NCI-H446 treated with DMSO at 0.1 percent for 48 hours (cell line): ENCODE measurements at places on chromosomes 13 and 19.

- no peak for DNase-seq
Observed at GRCh38 chr19:47093841-47094240, 19.7 kb downstream of the ZC3H4 start.

DNA sequence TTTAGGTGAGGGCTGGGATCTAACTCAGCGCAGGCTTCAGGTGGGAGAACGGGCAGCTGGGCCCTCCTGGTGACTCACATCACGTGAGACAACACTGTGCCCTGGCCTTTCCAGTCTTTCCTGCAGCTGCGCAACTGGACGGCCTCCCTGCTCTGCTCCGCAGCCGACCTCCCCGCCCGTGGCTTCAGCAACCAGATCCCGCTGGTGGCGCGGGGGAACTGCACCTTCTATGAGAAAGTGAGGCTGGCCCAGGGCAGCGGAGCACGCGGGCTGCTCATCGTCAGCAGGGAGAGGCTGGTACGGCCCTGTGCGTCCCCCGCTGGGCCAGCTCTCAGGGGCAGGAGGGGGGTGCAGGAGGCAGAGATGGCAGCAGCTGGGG is 8.8 kb downstream of the SPPL2B start:
- no peak for DNase-seq

DNA sequence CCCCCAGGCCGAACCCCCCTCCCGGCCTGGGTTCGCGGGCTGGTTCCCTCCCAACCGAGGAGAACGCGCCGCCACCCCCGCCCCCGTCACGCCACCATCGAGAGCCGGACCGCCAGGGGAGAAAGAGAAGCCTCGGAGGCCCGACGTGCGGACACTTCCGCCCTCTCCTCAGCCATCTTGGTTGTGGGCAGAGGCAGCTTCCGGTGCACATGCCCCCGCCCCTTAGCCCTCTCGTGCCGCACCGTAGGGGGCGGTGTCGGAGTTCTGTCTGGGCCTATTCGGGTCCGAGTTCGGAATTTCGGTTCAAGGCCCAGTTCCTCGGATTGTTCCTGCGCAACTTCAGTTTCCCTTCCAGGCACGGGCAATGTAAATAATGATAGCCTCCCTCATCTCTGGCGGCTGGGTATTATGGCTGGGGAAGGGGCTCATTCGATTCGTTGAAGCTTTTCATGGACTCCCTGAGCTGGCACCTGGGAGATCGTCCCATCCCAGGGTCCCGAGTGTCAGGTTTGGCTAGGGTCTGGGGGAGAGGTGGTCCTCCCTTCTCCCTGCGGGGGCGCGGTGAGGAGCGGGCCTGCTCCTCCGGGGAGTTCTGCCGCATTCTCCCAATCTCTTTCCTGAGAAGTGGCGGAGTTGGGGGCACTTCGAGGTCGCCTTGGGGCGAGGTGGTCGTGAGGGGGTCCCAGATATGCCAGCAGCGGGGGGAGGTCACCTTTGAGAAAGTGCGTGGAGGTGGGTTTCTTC is at the start of the genes IER2 and STX10:
Gene IER2 (plus strand): TSS at position 225 of the 744 bp plus-strand sequence. CDS start 2,776 bp downstream, outside the sequence.
Gene STX10 (minus strand): TSS at position 189 of the 744 bp plus-strand sequence. CDS start 202 bp downstream, outside the sequence.
- DNase-seq: peak; percentile 89

GRCh38 chr13:112893570-112894422 is 75.2 kb upstream of the MCF2L start:
- no peak for DNase-seq

DNA sequence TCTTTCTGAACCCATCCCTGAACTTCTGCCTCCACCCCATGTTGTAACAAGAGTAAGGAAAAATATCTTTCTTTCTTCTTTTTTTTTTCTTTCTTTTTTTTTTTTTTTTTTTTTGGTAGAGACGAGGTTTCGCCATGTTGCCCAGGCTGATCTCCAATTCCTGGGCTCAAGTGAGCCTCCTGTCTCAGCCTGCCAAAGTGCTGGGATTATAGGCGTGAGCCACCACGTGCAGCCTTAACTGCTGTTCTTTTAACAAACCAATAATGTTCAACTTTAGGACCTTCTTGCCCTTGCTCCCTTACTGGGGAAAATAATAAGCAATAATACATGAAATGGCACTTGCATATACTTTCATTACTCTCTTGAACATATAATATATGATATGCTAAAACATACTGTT is 19.6 kb downstream of the GPR183 start:
- peak; percentile 63 for DNase-seq

GRCh38 chr13:90454002-90454636 is 893.4 kb upstream of the MIR17HG start:
- no peak for DNase-seq

DNA sequence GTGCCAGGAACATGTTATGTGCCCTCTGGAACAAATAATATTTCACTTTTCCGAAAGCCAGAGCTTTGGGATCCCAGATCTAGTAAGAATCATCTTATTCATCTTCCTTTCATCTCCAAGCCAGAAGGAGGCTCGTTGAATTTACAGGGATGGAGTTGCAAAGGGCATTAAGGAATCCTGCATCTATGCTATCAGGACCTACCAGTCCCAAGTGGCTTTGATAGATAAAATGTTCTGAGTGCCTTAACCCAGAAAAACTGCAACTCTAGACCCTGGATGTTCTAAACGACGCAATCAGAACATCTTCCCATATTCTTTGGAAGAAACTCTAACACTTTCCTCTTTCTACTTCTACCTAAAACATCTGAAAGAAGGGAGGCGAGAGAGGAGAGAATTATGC is 9.2 kb upstream of the EDDM13 start:
- no peak for DNase-seq

GRCh38 chr13:24900507-24900906 is 136.5 kb downstream of the RNF17 start:
- no peak for DNase-seq

DNA sequence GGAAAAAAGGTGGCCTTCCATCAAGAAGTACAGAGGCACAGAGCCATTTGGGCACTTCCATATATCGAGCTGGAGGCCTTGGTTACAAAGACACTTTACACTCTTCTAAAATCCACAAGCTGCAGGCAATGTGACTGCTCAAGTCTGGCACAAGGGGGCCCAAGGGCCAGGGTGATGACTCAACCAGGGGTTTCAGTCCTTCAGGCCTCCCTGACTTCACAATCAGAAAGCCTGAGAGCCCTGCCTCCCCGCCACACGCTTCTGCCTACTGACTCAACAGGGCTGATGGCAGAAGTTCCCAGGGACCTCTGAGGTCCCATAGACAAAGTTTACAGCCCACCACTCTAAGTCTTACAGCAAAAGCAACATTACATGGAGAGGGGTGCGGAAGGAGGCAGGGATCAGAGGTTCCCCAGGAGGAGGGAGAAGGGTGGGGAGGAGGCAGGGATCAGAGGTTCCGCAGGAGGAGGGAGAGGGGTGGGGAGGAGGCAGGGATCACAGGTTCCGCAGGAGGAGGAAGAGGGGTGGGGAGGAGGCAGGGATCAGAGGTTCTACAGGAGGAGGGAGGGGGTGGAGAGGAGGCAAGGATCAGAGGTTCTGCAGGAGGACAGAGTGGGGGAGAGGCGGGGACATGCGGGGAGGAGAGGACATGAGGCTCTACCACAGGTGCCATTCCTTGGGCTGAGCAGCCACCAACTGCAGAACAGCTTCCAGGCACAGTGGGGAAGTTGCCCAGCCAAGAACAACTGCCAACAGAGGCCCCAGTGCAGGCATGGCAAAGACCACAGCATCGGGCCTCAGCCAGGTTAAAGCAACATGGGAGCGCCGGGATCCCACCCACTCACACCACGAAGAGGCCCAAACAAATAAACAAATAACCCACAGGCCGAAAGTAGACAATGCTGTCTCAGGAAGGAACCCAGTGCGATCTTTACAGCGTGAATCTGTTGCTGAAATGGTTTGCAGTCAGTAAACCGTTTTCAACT is 52.0 kb downstream of the SLC7A1 start:
- DNase-seq: no peak

DNA sequence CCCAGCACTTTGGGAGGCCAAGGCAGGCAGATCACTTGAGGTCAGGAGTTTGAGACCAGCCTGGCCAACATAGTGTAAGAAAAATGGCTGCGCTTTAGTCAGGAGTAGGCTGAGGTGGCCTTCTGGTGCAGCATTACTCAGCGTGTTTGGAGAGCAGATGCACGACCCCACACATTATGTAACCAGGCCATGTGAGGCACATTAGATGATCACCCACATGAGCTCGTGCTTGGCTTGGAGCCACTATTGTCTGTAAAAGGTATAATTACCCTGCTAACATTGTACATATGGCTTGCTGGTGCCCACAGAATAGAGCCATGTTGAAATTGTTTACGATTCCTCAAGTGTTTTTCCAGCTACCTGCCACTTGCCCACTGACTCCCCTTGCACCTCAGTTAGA is 24.0 kb upstream of the SCEL start:
- no peak for DNase-seq
